ENCODE measurements at places on chromosomes 4 and X. TPM values are rescaled to one million over a fixed set of nuclear protein-coding genes. Genes with fewer than 3 reads are reported as not detected.

- peaks cover 20% of the 10 kb centered on the region for H3K4me1 ChIP-seq
- H3K27me3 ChIP-seq, result peaks cover 2% of the 10 kb centered on the region
- no peaks in the 10 kb centered on the region for H3K36me3 ChIP-seq
- H3K4me3 ChIP-seq, result peak overlapping the region; percentile 79
Observed at GRCh38 chrX:107674480-107675364, 46.4 kb downstream of the PRPS1 start.

GRCh38 chr4:176545872-176546271, 226.1 kb downstream of the SPCS3 start:
- H3K36me3 ChIP-seq, result no peaks in the 10 kb centered on the region
- H3K4me1 ChIP-seq, result no peaks in the 10 kb centered on the region
- no peaks in the 10 kb centered on the region for H3K27me3 ChIP-seq
- no peak for DNase-seq
- H3K27ac ChIP-seq, result no peak overlapping the region

GRCh38 chr4:187124331-187124730, 400.7 kb upstream of the FAT1 start:
- H3K36me3 ChIP-seq, result no peaks in the 10 kb centered on the region
- no peak overlapping the region for H3K27ac ChIP-seq
- no peaks in the 10 kb centered on the region for H3K4me1 ChIP-seq
- no peak overlapping the region for H3K4me3 ChIP-seq
- DNase-seq, result no peak
- H3K27me3 ChIP-seq, result no peaks in the 10 kb centered on the region

GRCh38 chrX:153578200-153578835, 20.6 kb downstream of the CCNQ start:
- H3K27ac ChIP-seq, result no peak overlapping the region
- peaks cover 20% of the 10 kb centered on the region for H3K4me1 ChIP-seq
- DNase-seq, result no peak
- H3K4me3 ChIP-seq, result no peak overlapping the region

Gene INTS12
- 22.0 TPM for total RNA-seq

- no peak overlapping the region for H3K27ac ChIP-seq
- H3K4me3 ChIP-seq, result no peak overlapping the region
- no peaks in the 10 kb centered on the region for H3K36me3 ChIP-seq
- no peak for DNase-seq
- H3K4me1 ChIP-seq, result peaks cover 1% of the 10 kb centered on the region
Observed at GRCh38 chr4:22241415-22241814, 274.5 kb downstream of the ADGRA3 start.

DNA sequence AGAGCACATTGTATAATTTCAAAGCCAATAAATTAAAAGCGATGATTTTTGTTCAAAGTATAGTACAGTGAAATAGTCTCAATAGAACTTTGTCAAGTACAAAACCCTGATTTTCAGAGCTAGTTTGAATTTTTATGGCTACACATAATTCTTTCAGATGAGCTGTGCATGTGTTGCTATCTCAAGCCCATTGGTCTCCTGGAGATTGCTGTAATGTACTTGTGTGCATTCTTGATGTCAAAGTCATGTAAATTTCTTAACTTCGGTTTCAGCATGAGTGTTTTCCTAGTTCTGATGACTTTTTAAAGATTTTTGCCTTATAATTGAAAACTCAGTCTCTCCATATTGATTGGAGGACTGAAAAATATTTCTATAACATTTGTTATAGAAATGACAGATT, 200.8 kb downstream of the CEP135 start:
- no peaks in the 10 kb centered on the region for H3K4me1 ChIP-seq
- peaks cover 7% of the 10 kb centered on the region for H3K27me3 ChIP-seq
- no peak for DNase-seq
- no peak overlapping the region for H3K27ac ChIP-seq
- no peak overlapping the region for H3K4me3 ChIP-seq

GRCh38 chr4:36206603-36207311, 37.6 kb downstream of the ARAP2 start:
- peaks cover 42% of the 10 kb centered on the region for H3K4me1 ChIP-seq
- H3K36me3 ChIP-seq, result peaks cover 45% of the 10 kb centered on the region
- H3K4me3 ChIP-seq, result no peak overlapping the region
- no peak overlapping the region for H3K27ac ChIP-seq
- DNase-seq, result no peak

GRCh38 chr4:173281406-173282255, 52.5 kb downstream of the HMGB2 start:
- DNase-seq, result no peak
- H3K4me3 ChIP-seq, result no peak overlapping the region
- H3K27ac ChIP-seq, result no peak overlapping the region
- H3K36me3 ChIP-seq, result peaks cover 27% of the 10 kb centered on the region

Gene ERCC6L
- 0.26 TPM for total RNA-seq

DNA sequence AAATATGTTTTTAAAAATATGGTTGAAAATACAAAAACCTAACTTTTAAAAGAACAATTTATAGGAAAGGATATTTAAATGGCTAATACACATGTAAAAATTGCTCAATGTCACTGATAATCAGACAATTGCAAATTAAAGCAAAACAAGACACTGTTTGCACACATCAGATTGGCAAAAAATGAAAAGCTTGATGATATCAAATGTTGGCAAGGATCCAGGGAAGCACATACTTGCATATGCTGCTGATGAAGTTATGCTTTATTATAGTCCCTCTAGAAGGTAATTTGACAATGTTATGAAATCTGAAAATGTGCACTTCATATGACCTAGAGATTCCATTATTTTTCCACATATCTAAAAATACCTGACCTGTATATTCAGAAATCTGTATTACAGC, 45.7 kb upstream of the EPGN start:
- H3K27me3 ChIP-seq, result no peaks in the 10 kb centered on the region
- DNase-seq, result no peak
- H3K4me3 ChIP-seq, result no peak overlapping the region

DNA sequence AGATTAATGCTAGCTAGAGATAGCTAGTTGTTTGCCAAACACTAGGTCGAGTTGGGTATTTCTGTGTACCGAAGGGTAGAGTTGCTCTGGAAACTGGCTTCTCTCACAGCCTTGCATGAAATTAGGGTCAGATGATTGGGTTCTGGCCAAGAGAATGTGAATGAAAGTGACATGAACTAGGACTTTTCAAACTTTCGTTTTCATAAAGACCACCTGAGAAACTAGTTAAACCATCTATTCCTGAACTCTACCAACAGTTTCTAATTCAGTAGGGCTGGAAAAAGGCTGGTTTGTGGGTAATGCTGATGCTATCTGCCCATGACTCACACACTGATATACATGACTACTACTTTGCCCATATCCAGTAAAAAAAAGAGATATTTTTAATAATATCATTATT, 157.6 kb downstream of the GASK1B start:
- H3K27me3 ChIP-seq, result no peaks in the 10 kb centered on the region
- H3K4me1 ChIP-seq, result no peaks in the 10 kb centered on the region
- H3K36me3 ChIP-seq, result no peaks in the 10 kb centered on the region
- H3K27ac ChIP-seq, result no peak overlapping the region

DNA sequence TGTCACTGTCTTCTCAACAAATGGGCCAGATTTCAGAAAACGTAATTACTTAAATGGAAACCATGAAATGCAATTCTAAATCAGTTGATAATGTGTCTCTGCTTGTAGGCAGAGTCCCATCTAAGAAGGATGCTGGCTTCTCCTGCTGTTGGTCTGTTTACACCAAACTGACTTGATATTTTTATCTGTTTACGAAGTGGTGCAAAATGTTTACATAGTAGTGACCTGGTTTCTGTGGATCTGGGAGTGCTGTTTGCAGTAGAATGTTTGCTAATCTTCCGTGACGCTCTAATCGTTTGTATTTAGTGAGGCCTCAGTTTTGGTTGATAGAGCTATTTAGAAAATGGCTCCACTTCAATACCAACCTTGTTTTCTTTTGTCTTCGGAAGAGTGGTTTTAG, 213.5 kb downstream of the VEGFC start:
- DNase-seq, result no peak
- no peaks in the 10 kb centered on the region for H3K36me3 ChIP-seq
- no peak overlapping the region for H3K4me3 ChIP-seq
- no peaks in the 10 kb centered on the region for H3K4me1 ChIP-seq

Gene SLC16A2
- total RNA-seq, result 0.65 TPM

- H3K27ac ChIP-seq, result no peak overlapping the region
- no peaks in the 10 kb centered on the region for H3K36me3 ChIP-seq
- H3K4me3 ChIP-seq, result no peak overlapping the region
- peaks cover 38% of the 10 kb centered on the region for H3K4me1 ChIP-seq
- no peaks in the 10 kb centered on the region for H3K27me3 ChIP-seq
Observed at GRCh38 chr4:120071192-120071795, 4.6 kb upstream of the MAD2L1 start.

Gene FNIP2
- total RNA-seq, result 9.3 TPM

DNA sequence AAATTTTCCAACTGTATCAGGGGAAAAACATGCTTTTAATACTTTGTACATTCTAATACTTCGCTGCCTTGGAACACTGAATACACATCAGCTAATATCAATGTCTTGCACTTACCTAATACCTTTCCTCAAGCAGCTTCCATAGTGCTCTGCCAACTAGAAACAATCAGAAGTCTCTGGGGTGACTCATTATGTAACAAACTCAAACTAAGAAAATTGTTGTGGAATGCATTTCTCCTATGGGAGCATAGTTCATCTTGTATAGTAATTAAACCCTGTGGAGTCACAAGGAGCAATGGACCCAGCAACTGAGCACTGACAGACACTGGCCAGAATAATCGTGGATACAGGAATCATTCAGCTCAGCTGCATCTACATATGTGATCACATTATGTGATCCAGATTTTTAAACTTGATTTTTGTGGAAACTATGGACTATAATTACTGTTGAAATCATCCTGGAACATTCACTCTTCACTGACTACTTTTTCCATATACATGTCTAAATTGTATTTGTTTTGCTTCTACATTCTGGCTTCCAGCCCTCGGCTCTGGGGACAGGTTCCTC, 496.9 kb downstream of the TMA16 start:
- no peaks in the 10 kb centered on the region for H3K36me3 ChIP-seq
- H3K27ac ChIP-seq, result no peak overlapping the region
- H3K4me3 ChIP-seq, result no peak overlapping the region

Gene OTUD6A
- total RNA-seq, result not detected

Gene NAP1L2
- 15.1 TPM for total RNA-seq

Gene MAGEC1
- total RNA-seq, result not detected

DNA sequence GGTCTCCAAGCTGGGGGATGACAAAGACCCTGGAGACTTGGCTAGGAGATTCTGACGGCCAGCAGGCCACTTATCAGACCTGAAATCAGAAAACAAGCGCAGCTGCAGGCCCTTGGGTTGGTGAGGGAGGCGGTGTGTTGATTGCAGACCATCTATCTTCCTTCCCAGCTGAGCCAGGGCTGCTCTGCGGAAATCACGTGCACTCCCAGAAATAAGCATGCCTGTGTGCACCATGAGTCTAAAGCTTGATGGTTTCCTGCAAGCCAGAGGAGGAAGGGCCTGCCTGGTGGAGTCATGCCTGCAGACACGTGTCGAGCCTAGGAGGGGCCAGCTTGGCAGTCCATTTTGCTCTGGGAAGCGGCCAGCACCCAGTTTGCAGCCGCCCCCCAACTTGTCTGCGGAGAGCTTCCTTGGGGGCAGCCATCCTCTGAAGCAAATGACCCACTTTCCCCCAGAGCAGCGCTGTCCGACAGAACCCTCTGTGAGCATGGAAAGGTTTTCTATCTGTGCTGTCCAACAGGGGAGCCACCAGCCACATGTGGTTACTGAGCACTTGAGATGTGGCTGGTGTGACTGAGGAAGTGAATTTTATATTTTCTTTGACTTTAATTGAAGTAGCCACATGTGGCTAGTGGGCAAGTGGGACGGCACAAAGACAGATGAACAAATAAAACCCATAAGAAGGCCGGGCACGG, 175.7 kb upstream of the BCOR start:
- no peak overlapping the region for H3K27ac ChIP-seq
- H3K27me3 ChIP-seq, result no peaks in the 10 kb centered on the region
- no peak for DNase-seq

Gene LRIT3
- 0.33 TPM for total RNA-seq

Gene CABS1
- not detected for total RNA-seq

- H3K27ac ChIP-seq, result no peak overlapping the region
- H3K4me1 ChIP-seq, result peaks cover 48% of the 10 kb centered on the region
- H3K4me3 ChIP-seq, result no peak overlapping the region
Observed at GRCh38 chr4:99934891-99935290, 11.5 kb downstream of the DNAJB14 start.

Gene VSIG1
- total RNA-seq, result 37.3 TPM

GRCh38 chr4:188714907-188715306, 575.7 kb downstream of the TRIML1 start:
- no peaks in the 10 kb centered on the region for H3K4me1 ChIP-seq
- H3K27me3 ChIP-seq, result no peaks in the 10 kb centered on the region
- H3K36me3 ChIP-seq, result no peaks in the 10 kb centered on the region
- H3K4me3 ChIP-seq, result no peak overlapping the region
- no peak overlapping the region for H3K27ac ChIP-seq

Gene TNIP3
- 0.49 TPM for total RNA-seq

GRCh38 chrX:267771-268261, 13.4 kb upstream of the PLCXD1 start:
- DNase-seq, result no peak
- no peak overlapping the region for H3K4me3 ChIP-seq
- no peaks in the 10 kb centered on the region for H3K36me3 ChIP-seq

- peaks cover 2% of the 10 kb centered on the region for H3K27me3 ChIP-seq
- no peak overlapping the region for H3K4me3 ChIP-seq
- H3K36me3 ChIP-seq, result no peaks in the 10 kb centered on the region
- no peak for DNase-seq
Observed at GRCh38 chrX:69299285-69299684, 134.0 kb upstream of the PJA1 start.

DNA sequence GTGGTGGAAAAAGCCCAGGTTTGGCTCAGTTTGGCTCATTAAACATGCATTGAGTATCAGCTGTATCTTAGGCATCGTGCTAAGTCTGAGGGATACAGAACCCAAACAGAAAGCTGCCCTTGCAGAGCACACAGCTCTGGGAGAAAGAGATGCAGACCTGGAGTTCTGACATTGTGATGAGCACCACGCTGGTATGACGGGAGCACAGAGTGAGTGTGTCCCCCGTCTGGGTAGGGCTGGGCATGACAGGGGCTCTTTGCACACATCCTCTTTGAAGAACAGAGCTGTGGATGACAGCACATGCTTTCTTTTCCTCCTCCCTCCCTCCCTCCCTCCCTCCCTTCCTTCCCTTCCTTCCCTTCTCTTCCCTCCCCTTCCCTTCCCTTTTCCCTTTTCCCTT, 52.2 kb downstream of the CLCN4 start:
- peaks cover 1% of the 10 kb centered on the region for H3K27me3 ChIP-seq
- H3K4me1 ChIP-seq, result no peaks in the 10 kb centered on the region
- H3K4me3 ChIP-seq, result no peak overlapping the region
- no peaks in the 10 kb centered on the region for H3K36me3 ChIP-seq
- H3K27ac ChIP-seq, result no peak overlapping the region
- no peak for DNase-seq

DNA sequence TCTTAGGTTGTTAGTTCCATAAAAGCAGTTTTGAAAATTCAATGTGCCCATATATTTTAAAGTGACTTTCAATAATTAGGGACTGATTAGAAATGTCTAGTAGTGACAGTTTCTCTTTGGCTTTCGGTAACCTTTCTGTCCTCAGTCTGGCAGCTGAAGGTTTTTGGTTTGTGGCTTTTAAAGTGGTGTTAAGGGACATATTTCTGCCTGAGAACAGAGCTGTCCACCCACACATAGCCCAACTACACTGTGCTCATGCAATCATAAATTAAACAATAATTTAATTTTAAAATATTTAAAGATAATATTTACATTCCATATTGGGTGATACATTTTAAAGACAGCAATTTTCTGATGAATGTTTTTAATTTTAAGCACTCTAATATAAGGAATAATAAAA, 335.0 kb upstream of the TENM3 start:
- no peaks in the 10 kb centered on the region for H3K36me3 ChIP-seq
- H3K4me3 ChIP-seq, result no peak overlapping the region
- no peak overlapping the region for H3K27ac ChIP-seq
- no peaks in the 10 kb centered on the region for H3K4me1 ChIP-seq
- no peaks in the 10 kb centered on the region for H3K27me3 ChIP-seq
- no peak for DNase-seq
